Aorta (tissue), 5 donors: ENCODE measurements at places on chromosomes 11 and 22.

DNA sequence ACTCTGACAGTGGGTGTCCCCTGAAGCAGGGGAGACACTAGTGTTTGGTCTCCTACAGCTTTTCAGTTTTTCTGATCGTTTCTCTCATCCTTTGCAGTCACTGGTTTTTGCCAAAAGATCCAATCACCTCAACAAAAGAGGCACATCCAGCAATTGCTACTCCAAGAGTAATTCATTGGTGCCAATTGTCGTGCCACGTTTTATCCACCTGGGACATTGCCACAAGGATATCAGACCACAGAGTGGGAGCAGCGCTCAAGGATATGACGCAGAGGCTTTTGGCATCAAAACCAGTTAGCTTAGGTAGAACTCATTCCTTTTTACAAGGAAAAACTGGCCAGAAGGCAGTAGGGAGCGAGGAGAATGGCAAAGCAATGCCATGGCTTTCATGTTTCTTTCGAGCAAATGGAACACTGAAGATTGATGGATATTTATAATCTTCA lies 40.9 kb upstream of the BLID start:
- DNase-seq = peak; percentile 56

GRCh38 chr11:60989093-60989650 lies 17.7 kb downstream of the CD6 start:
- no peak for DNase-seq

DNA sequence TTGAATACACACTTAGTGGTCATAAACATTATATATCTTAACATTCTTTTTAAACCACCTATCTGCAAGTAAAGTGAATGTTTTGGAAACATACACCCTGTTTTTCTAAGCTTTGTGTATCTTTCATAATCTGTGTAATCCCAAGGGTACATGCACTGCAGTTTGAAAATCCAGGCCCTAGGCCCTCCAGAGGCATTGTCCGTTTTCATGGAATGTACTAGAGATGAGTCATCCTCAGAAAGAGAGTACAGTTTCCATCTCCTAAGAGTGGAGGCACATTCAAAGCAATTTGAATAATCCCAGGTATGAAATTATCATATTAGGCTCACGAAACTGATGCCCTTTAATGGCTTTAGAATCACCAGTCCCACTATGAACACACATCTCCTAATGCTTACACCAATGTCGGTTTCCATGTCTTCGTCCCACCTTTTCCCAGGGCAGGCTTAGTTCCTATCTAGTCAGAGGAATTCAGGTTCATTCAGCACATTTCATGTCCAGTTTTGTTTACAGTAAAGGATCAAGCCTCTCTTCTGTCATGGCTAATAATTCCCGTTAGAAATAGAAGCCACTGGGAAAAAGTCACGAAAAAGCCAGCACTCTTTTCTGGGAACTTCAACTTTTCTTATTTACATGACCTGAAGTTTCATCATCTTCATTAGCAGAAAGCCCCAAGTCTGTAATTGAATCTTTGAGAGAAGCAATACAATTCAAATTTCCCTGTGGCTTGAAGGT lies 39.5 kb upstream of the CD44 start:
- DNase-seq = no peak

- no peak for DNase-seq
Observed at GRCh38 chr11:118531597-118532084, 649 bp downstream of the TMEM25 start.

GRCh38 chr11:128052912-128053641 lies 534.3 kb downstream of the ETS1 start:
- DNase-seq = no peak

- DNase-seq = peak; percentile 73
Observed at GRCh38 chr22:50082961-50083461, 2.2 kb downstream of the MLC1 start.

- peak; percentile 91 for DNase-seq
Observed at GRCh38 chr11:65492637-65493366, 6.0 kb upstream of the MALAT1 start.
